Activated CD4-positive, alpha-beta T cell treated with anti-CD3 and anti-CD28 coated beads, Interleukin-2, Interleukin-4, amounts not matched to agents 100 ng/mL and 50 ng/mL, durations not matched to agents 16 hours and 8 hours (primary cell): ENCODE measurements at places on chromosomes 6 and 20.

GRCh38 chr6:101013612-101014195 lies 132.6 kb upstream of the ASCC3 start:
- DNase-seq: no peak

DNA sequence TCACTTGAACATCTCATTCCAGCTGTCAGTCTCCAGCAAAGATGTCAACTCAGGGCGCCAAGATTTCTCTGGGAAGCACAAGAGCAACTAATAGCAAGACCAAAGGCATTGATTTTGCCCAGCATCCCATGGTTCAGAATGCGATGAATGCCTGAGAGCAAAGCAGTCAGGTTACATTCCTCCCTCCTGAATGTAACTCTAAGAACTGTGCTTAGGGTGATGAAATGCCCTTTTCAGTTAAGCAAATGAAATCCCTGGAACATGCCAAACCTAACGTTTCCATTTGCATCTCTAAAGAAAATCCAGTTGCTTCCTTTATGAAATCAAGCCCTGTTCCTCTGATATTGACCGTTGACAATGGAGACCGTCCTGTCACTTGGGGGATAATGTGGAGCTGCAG lies 224.0 kb upstream of the PLN start:
- DNase-seq: no peak

GRCh38 chr6:123610779-123611178 lies 26.0 kb downstream of the TRDN start:
- DNase-seq: no peak

DNA sequence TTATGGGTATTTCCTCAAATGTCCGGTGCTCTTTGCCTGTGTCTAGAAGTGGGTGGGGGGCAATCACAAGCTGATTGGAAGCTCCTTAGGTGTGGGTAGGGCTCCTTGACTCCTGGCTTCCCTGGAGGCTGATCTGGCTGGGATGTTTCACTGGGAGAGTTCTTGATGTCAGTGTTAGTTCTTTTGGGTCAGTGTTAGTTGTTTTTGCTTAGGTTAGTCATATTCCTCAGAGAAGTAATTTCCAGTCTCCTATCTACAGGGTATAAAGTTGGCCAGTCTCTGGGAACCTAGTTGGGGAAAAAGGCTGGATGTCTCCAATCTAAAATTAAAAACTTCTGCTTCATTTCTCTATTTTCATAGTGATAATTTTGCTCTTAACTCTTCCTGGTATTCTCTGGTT lies 23.6 kb downstream of the CDC5L start:
- DNase-seq: no peak

DNA sequence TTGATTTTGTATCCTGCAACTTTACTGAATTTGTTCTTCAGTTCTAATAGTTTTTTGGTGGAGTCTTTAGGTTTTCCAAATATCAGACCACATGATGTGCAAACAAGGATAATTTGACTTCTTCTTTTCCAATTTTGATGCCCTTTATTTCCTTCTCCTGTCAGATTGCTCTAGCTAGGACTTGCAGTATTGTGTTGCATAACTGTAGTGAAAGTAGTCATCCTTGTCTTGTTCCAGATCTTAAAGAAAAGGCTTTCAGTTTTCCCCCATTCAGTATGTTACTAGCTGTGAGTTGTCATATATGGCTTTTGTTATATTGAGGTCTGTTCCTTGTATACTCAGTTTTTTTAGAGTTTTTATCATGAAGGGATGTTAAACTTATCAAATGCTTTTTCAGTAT lies 4.6 kb downstream of the MICB start:
- no peak for DNase-seq

DNA sequence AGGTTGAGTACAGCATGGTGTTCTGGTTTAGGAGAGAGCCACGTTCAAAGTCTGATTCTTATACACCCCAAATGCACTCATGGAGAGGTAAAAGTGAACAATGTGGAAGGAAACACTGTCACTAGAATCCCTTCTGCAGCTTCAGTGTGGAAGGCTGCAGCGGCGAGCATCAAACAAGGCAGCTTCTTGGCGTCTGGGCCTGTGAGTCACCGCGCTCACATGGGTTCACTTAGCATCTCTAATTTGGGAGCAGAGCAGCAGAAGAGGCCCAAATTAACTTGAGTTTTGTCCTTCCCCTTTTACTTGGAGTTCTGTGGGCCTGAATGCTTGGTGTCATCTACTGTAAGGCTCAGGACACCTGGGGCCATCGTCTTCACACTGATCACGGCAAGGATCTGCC lies 10.9 kb upstream of the E2F1 start:
- no peak for DNase-seq

GRCh38 chr6:15305496-15305895 lies 59.6 kb downstream of the JARID2 start:
- DNase-seq: peak; percentile 56

DNA sequence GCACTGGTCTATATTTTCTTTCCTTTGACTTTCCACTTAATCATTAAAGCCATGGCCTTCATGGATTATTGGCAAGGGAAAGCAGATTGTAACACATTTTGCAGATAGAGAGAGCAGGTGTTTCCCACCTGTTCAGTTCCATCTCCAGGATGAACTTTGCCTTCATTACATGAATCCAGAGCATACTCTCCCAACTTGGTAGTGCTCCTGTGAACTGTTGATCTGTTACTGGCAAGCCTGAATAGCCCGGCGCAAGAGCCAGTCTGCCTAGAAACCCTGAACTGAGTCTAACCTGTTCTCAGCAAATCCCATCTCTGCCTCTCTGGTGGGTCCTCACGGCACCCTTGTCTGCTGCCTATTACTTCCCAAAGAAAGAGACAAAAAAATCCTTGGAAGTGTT lies 210.3 kb downstream of the PLCB1 start:
- no peak for DNase-seq

DNA sequence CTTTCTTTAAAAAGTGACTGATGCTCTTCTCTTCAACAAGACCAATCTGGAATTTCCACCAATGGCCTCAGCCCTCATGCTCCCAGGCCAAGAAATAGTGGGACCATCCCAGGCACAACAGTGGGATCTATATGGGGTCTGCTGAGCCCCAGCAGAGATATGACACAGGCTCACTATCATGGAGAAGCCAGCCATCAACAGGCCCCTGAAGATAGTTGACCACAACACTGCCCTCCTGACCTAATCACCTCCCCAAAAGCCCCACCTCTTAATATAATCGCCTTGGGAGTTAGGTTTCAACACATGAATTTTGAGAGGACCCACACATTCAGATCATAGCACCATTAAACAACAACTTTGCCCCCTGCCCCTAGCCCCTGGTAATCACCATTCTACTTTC lies 16.8 kb upstream of the MCM3 start:
- DNase-seq: no peak

GRCh38 chr20:15555913-15556312 lies 1017.3 kb downstream of the KIF16B start:
- no peak for DNase-seq

- no peak for DNase-seq
Measured at GRCh38 chr6:41720262-41720620, 15.2 kb downstream of the TFEB start.

- no peak for DNase-seq
Measured at GRCh38 chr6:129270450-129270849, 387.5 kb downstream of the LAMA2 start.
